ENCODE measurements at places on chromosomes 6 and 20.

DNA sequence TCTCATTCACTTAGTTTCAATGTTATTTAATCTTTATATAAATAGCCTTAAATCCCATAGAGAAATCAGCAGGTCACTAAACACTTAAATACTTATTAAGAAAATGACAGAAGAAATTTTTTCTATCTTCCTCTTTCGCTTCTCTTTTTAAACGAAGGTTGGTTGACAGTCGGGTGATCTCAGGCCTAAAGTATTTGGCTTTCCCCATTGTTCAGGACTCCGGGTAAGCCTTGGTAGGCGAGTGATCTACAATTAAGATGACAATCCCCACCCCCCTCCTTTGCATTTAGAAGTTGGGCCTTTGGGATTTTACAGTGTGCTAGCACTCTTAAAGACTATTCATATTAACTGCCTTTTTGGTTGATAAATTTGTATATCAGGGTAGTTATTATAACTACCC, 19.7 kb upstream of the UTRN start:
- peak; percentile 71 for DNase-seq

- DNase-seq, result no peak
Measured at GRCh38 chr20:23623666-23624323, 14.0 kb downstream of the CST3 start.

- DNase-seq, result no peak
Measured at GRCh38 chr20:60063048-60063451, 104.8 kb downstream of the CDH26 start.

- no peak for DNase-seq
Measured at GRCh38 chr6:104256646-104257045, 603.1 kb downstream of the HACE1 start.

DNA sequence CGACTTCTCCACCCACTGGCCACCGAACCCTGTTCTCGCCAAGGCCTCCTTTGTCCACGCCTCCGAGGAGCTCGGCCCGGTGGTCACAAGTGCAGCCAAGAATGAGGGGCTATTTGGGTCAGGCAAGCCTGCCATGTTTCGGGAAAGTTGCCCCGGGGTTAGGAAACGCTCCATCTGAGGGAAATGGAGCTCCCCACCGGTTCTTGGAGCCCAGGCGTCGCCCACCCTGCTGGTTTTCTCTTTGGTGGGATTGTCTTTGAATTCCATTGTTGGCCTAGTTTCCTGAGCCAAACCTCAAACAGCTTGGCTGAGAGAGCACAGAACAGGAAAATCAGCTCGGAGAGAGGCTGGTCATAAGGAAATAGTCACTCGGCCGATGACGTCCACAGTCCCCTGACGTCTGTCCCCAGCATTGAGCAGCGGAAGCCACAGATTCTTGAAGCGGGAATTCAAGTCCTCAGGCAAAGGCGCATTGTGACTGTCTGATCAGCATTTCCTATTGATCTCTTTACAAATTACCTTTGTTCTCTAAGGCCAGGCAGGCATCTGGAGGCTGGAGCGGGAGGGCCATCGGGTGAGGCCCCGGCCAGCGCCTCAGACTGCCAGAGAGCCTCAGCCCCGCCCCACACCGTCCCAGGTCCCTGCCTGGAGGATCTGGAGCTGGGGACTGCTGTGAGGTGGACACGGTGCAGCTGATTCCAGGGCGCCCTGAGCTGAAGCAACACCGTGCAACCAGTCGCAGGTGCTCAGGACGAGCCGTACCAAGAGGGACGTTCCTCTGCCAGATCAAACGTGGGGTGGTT, 138.6 kb downstream of the DLL1 start:
- DNase-seq, result no peak

Data from B cell (primary cell).